ENCODE measurements at places on chromosomes 2 and 18.
A peak's percentile ranks its signal among the peaks of the same experiment; 100 is the strongest.

- DNase-seq, result peak; percentile 59
Observed at GRCh38 chr2:222915092-222915957, 54.5 kb downstream of the ACSL3 start.

- DNase-seq, result no peak
Observed at GRCh38 chr2:94861308-94862152, 9.7 kb upstream of the TEKT4 start.

DNA sequence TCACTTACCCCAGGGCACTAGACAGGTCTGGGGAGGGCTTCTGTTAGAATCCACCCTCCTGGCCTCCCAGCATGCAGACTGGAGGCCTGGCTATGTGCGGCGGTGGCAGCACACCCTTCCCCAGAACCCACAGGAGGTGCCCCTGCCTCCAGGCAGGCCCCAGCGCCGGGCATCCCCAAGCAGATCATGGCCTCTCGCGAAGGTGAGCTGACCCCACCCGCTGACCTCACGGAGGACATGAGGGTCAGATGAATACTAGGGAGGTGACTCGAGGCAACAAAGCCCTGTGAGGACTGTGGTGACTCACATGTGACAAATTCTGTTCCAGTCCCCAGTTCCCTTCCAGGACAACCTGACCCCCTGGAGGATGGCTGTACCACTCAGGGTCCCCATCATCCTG, 1.9 kb downstream of the MAB21L4 start:
- DNase-seq, result no peak

DNA sequence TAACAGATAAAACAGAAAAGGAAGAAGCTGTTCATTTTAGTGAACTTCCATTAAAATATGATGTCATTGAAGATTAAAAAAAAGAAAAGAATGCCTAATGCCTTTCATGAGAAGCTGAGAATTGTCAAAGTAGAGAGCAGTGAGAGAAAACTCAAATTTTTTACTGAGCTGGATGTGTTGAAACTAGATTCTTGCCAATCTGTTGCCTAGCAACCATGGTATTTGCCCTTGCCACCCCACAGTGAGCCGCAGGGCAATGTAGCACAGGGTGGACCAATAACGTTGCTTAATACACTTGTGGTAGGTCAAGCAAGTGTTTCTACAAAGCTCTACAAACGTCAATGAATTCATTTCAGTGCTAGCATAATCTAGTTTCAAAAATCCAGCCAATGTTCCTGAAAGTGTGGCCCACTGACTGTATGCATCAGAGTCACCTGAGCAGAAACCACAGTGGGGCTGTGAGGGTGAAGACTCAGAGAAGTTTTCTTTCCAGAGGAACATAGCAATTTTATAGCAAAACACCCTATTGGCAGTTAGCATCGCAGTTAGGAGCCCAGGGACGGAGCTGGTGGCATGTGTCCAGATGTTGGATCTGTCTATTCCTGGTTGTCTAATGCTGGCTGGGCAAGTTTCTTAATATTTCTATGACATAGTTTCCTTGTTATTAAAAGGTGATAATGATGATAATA, 132.2 kb downstream of the DOCK10 start:
- DNase-seq, result peak; percentile 22

DNA sequence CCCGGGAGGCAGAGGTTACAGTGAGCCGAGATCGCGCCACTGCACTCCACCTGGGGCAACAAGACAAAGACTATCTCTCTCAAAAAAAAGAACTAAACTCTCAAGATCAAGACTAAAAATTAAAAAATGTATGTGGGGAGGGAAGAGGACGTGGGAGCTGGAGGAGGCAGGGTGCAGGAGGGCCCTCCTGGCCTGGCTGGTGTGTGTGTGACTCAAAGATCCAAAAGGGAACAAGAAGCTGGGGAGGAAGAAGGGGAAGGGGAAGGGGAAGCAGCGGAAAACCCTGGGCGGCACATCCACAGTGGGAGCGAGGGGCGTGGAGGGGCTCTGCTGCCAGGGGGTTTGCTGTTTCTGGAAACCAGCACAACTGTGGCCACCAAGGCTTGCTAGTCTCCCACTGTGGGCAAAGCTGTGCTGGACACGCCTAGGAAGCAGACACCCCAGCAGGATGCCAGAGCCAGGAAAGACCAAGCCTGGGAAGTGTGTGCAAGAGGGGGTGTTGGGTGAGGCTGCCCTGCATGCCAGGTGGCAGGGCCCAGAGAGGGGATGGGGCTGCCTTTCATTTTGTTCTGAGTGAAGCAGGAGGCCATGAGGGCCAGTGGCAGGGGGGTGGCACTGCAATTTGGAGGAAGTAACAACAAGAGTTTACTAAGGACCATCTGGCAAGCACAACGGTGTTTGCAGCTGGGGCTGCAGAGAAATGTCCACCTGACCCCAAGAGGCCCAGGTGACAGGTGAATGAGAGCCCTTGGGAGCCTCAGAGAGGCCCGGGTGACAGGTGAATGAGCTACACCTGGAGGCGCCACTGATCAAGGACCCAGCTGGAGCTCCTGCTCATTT, 44.5 kb downstream of the ANO7 start:
- no peak for DNase-seq

GRCh38 chr2:71224457-71224856, 2.4 kb downstream of the PAIP2B start:
- no peak for DNase-seq

DNA sequence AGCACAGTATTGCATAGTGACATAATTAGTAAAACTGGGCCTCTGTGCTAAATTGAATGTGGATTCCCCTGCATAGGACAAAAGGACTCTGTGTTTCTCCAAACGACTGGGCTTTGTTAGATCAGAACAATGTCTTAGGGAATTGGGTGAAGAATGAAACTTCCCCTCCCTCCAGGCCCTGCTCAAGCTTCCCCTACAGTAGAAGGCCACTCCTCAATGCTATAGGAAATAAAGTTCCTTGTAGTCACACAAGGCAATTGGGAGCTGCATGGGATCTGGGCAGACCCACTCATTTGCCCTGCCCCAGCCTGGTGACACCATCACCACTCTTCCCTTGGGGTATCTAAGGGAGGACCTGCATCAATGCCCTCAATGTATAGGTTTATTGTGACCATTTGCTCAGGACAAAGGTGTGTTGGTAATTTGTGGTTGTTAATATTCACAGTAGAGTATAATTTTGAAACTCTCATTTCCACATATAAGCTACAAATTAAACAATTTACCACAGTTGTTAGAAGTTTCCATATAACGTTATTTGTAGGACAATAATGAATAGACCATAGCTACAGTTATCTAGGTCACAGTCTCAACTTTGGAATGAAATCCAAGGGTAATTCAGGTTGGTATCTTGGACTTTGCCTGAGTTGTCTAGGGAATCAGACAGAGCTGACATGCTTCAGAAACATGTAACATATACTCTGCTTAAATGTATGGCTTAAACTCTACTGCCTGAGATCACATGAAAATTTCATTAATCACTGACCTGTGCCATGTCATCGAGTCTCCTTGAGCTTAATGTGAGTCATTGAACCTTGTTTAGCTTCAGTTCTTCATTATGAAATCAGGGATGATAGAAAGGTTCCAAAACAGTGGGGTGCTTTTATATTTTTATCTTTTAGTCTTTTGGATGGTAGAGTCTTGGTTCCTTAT, 64.8 kb upstream of the DARS1 start:
- DNase-seq, result no peak

DNA sequence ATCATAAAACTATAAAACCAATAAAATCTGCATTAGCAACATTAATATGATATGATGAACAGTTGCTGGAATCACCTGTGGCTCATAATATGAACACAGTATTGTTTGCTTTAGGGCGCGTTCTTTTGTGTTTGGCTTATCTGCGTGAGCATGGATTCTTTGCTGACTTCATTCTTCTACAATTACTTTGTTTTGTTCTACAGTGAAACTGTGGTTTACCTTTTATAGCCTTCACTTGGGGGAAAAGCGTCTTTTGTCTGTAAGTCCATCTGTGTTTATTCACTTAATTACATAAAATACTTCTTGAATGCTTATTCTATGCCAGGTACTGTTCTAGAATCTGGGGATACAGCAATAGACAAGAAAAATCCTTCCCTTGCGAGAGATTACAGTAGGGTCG, 74.0 kb upstream of the SEC11C start:
- no peak for DNase-seq

- DNase-seq, result peak; percentile 13
Observed at GRCh38 chr2:197128897-197129296, 181.7 kb downstream of the ANKRD44 start.

DNA sequence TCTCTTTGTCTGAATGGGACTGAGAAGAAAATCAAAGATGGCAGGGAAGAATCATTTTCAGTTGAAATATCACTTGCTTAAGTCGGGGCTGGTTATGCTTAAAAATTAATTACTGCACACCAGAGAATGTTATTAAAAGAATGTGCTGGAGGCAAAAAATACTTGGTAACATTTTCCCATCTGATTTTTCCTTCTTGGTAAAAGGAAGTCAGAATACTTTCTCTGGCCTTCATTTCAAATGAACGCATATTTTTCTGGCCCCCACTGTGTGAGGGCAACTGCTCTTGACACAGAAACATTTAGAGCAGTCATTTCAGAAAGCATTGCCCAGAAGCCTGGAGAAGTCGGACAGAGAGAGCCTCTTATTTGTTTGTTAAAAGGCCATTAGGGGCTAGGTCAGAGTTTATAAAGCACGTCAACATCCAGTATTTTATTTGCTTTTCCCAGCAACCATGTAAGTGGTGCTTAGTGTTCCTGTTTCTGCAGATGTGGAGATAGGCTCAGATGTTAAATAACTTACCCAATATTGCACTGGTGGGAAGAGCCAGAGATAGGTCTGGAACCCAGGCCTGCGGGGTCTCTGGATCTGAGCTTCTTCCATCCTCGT, 32.9 kb upstream of the LYPD6B start:
- no peak for DNase-seq

DNA sequence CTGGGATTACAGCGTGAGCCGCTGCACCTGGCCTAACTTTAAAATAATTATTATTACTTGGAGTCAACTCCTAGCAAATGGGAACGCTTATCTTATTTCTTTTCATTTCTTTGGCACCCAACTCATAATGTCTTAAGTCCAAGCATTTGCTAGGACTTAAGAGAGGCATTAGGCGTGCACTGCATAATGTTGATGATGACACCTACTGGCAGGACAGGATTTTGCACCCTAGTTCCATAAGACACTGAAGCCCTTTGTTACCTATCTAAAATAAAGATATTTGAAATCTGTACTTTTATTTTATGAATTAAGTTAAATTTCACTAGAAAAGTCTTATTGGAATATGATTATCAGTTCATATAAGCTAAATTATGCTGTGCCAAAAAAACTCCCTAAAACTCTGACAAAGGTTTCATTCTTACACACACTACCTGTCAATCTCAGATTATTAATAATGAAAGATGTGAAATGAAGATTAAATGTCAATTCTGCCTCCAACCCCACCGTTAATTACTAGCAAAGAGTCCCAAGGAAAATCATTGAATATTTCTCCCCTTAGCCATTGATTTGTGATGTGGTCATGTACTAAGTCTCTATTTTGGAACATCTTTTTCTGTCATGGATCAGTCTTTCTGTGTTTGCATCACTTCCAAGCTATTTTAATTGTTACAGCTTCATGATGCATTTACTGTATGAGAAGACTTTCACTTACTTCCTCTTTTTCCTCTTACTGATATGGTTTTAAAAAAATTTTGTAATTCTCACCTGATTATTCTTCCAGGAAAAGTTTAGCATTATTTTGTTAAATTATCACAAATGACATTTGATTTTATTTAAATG, 12.7 kb upstream of the CDH2 start:
- peak; percentile 77 for DNase-seq

DNA sequence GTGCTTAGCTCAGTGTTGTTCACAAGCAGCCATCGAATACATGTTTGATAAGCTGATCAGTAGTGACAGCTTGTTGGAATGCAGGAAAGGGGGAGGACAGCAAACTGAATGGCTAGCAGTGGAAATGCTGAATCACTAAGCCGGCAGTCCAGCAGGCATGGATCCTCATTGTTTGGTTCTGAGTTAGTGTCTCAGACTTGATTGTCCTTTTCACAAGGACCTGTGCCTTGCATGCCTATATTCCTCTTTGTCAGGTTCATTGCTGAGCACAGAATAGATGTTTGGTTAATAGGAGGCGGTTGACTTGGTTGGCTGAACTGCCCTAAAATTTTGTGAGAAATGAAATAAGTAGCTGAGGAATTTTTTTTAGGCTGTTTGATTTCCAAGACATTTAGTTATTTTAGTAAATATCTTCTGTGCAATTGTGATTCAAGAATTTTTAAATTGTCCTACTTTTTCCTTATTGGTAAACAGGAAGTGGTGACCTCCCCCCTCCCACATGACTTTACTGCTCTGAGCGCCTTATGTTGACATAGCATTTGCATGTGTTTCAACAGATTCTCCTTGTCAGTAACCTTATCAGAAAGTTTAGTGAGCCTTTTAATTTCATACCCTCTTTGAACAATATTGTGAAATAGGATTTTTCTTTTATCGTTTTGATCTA, 21.4 kb upstream of the STON1 start:
- DNase-seq, result peak; percentile 59

GRCh38 chr2:47664817-47665216, 118.1 kb upstream of the MSH6 start:
- peak; percentile 26 for DNase-seq

DNA sequence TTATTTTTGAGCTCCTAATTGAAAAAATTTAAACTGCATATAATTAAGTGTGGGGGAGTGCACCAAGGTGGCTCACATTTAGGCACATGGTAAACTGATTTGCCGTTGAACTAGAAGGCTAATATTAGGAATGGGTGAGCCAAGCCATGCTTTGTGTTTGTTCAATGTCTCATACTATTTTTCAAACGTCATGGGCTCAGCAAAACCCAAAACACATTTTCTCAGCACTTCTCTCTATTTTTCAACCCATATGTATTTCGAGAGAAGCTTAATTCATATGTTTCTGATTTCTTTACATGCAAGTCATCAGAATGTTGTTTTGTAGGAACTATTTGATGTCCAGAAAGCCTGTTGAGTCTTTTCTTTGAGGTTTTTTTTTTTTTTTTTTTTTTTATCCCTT, 291.2 kb downstream of the TCF4 start:
- DNase-seq, result no peak

- DNase-seq, result peak; percentile 99
Observed at GRCh38 chr2:173652767-173653431, 298.2 kb downstream of the CDCA7 start.

DNA sequence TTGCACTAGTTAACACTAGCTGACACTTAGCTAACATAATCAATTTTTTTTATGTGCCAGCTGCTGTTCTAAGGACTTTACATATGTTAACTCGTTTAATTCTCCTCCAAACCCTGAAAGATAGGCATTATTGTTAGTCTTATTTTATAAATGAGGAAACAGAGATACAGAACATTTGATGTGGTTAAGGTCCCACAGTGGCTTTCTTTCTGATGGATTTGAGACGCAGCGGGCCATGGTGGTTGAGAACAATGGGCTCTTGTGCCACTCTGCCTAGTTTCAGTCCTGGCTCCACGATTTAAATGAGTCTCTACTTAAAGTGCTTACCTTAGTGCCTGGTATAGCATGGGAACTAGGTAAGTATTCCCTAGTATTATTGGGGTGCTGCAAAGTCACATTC, 201.9 kb upstream of the SPRED2 start:
- DNase-seq, result no peak

GRCh38 chr2:188295067-188295685, 3.5 kb downstream of the GULP1 start:
- no peak for DNase-seq

Data from ELR (cell line).